ENCODE measurements at places on chromosomes 7 and 10. TPM values are rescaled to one million over a fixed set of nuclear protein-coding genes. Genes with fewer than 3 reads are reported as not detected.

Gene NUTM2E
- total RNA-seq: 0.12 TPM

Gene NACAD
- not detected for total RNA-seq

Gene SPOCK2
- total RNA-seq: 412 TPM

Gene BTBD16
- not detected for total RNA-seq

Gene LRRC17
- total RNA-seq: 0.17 TPM

Gene CYP26C1
- 0.05 TPM for total RNA-seq

Gene MTG1
- total RNA-seq: 44.6 TPM
